ENCODE measurements at places on chromosomes 1 and 21. TPM values are rescaled to one million over a fixed set of nuclear protein-coding genes. Genes with fewer than 3 reads are reported as not detected.

- no peak overlapping the region for H3K27ac ChIP-seq
- H3K4me1 ChIP-seq: peaks cover 25% of the 10 kb centered on the region
- DNase-seq: no peak
- H3K4me3 ChIP-seq: no peak overlapping the region
- no peaks in the 10 kb centered on the region for H3K27me3 ChIP-seq
Measured at GRCh38 chr1:198597690-198598430, 41.0 kb upstream of the PTPRC start.

GRCh38 chr1:10210841-10211804 is 753 bp downstream of the KIF1B start:
- no peaks in the 10 kb centered on the region for H3K27me3 ChIP-seq
- peak overlapping the region; percentile 100 for H3K4me3 ChIP-seq
- DNase-seq: peak; percentile 99
- peaks cover 23% of the 10 kb centered on the region for H3K4me1 ChIP-seq
- peak overlapping the region; percentile 99 for H3K27ac ChIP-seq

The KIAA0040 gene
- 0.22 TPM for total RNA-seq

DNA sequence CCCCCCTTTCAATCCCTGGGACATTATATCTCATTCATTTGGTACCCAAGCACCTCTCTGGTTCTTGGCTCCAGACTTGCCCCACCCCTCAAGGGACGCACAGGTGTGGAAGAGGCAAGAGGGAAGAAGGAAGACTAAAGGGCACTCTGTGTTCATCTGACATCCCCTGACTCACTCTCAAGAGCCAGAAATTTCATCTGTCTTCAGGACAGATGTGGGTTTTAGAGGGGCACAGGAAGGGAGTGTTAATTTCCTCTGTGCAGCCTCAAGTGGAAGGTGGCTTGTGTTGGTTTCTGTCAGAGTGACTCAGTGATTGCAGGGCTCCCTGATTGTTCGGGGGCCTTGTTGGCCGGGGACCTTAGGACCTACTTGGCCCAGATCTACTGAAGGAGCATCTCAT is 2.4 kb downstream of the C2CD4D start:
- no peak for DNase-seq
- H3K27ac ChIP-seq: no peak overlapping the region
- H3K4me3 ChIP-seq: no peak overlapping the region
- H3K4me1 ChIP-seq: no peaks in the 10 kb centered on the region

DNA sequence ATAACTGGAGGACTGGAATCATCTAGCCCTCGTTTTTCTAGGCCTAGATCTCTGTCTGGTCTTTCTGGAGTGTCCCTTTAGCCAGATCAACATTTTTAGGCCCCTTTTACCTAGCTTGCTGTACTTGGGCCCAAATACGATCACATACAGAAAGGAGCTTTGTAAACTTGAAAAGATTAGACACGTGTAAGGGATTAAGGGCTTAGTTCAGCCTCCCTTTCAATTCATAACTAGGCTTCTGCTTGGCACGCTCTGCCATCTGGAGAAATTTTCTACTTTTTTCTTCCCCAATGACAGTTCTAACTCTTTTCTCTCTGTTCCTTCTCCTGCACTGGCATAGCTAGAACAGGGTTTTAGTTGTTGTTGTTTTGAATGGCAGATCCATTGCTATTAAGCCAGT is 153.3 kb upstream of the BEND5 start:
- no peak for DNase-seq
- no peak overlapping the region for H3K4me3 ChIP-seq
- H3K4me1 ChIP-seq: 0 out of 2 replicates have a peak, but pooled peaks cover 8% of the 10 kb centered on the region
- no peak overlapping the region for H3K27ac ChIP-seq
- H3K36me3 ChIP-seq: no peaks in the 10 kb centered on the region

The USH2A gene
- total RNA-seq: under 0.01 TPM

The NEK2 gene
- total RNA-seq: 11.3 TPM

- H3K4me1 ChIP-seq: no peaks in the 10 kb centered on the region
- no peak overlapping the region for H3K4me3 ChIP-seq
- H3K27me3 ChIP-seq: no peaks in the 10 kb centered on the region
- no peak overlapping the region for H3K27ac ChIP-seq
- H3K36me3 ChIP-seq: no peaks in the 10 kb centered on the region
Measured at GRCh38 chr1:37169743-37170275, 135.5 kb upstream of the GRIK3 start.

DNA sequence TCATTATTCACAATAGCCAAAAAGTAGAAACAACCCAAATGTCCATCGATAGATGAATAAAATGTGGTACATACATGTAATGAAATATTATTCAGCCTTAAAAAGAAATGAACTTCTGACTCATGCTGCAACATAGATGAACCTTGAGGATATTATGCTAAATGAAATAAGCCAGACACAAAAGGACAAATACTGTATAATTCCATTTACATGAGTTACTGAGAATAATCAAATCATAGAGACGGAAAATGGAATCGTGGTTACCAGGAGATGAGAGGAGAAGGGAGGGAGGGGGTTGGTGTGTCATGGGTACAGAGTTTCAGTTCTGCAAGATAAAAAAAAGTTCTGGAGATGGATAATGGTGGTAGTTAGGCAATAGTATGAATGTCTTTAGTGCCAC is 184.1 kb downstream of the PSMG1 start:
- peaks cover 25% of the 10 kb centered on the region for H3K4me1 ChIP-seq
- no peak overlapping the region for H3K4me3 ChIP-seq
- H3K27ac ChIP-seq: no peak overlapping the region
- DNase-seq: peak; percentile 47
- no peaks in the 10 kb centered on the region for H3K36me3 ChIP-seq

DNA sequence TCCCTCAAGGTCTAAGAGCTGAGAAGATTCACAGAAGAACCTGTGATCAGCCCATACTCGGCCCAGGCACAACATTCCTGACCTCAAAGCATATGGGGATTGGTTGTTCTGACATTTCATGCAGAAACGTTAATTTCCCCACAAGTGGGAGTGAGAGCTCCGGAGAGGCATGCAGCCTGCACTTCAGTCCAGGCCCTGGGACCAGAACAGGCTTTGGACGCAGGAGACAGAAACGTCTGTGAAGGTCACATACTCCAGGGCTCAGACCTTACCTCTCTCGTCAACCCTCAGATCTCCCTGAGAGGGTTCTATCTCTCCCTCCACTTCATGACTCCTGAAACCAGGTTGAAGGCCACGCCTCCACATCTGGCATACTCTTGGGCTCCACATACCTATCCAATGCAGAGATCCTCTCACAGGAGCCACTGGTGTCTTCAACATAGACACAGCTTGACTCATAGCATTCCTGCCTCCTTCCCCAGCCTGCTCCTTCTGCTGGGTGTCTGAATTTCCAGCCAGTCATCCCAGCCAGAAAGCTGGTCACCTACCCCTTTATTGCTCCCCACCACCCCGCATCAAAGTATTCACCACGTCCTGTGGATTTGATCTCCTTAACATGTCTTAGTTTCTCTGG is 149.2 kb downstream of the OMA1 start:
- no peaks in the 10 kb centered on the region for H3K27me3 ChIP-seq
- H3K4me1 ChIP-seq: peaks cover 53% of the 10 kb centered on the region
- H3K4me3 ChIP-seq: no peak overlapping the region
- no peaks in the 10 kb centered on the region for H3K36me3 ChIP-seq
- peak; percentile 92 for DNase-seq
- peak overlapping the region; percentile 55 for H3K27ac ChIP-seq

DNA sequence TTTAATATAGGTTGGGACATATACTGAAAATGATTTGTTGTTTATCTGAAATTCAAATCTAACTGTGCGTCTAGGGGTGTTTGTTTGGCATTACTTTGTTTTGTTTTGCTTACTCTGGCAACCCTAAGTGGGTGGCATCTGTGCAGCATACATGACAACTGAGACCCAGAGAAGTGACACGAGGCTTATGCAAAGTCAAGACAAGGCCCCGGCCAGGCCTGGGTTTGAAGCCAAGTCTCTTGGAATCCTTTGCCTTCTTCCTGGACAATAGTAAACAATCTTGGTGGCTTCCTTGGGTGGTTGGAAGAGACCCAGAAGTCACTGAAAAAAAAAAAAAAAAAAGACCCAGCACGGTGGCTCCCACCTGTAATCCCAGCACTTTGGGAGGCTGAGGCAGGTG is 197.6 kb upstream of the TMEM51 start:
- DNase-seq: no peak
- H3K27ac ChIP-seq: no peak overlapping the region
- no peaks in the 10 kb centered on the region for H3K27me3 ChIP-seq
- no peaks in the 10 kb centered on the region for H3K36me3 ChIP-seq
- no peak overlapping the region for H3K4me3 ChIP-seq
- no peaks in the 10 kb centered on the region for H3K4me1 ChIP-seq

DNA sequence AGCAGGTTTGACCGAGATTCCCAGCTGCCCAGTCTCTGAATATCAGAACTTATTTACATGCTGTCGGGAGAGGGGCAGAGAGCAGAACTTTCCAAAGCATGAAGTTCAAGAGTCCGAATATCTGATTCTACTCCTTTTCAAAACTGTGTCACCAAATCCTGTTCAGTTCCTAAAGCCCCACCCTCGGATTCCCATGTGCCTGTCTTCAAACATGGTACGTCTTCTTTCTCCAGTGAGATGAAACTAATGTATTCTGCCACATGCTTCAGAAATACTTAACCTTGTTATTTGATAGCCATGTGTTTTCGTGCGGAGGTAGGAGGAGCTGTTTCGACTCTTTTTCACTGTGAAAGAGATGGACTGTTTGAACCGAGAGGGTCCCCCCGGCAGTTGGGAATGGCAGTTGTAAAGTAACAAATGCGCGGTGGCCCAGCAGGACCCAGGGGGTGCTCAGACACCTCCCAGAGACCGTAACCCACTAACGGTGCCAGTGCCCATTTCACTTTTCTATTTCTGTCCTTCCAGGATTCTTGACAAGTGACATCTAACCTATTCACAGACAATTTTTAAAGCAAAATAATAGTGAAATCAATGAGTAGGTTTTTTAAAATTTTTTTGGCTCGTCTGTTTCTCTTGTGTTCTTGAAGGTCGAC is 67.2 kb downstream of the ZBTB18 start:
- H3K27me3 ChIP-seq: peaks cover 17% of the 10 kb centered on the region
- no peak overlapping the region for H3K4me3 ChIP-seq
- H3K4me1 ChIP-seq: peaks cover 28% of the 10 kb centered on the region
- H3K36me3 ChIP-seq: no peaks in the 10 kb centered on the region
- DNase-seq: peak; percentile 6
- H3K27ac ChIP-seq: no peak overlapping the region

The LCK gene
- not detected for total RNA-seq

The ST6GALNAC5 gene
- total RNA-seq: 12.2 TPM

- peak; percentile 73 for DNase-seq
- no peaks in the 10 kb centered on the region for H3K27me3 ChIP-seq
- H3K27ac ChIP-seq: peak within 1 kb of the TSS; percentile 42
- peak within 1 kb of the TSS; percentile 93 for H3K4me3 ChIP-seq
Measured at GRCh38 chr1:38005195-38006007, at the start of gene FHL3. TSS of gene FHL3 (minus strand) at chr1:38005514. CDS start at chr1:37999412, 6,102 bp downstream.

DNA sequence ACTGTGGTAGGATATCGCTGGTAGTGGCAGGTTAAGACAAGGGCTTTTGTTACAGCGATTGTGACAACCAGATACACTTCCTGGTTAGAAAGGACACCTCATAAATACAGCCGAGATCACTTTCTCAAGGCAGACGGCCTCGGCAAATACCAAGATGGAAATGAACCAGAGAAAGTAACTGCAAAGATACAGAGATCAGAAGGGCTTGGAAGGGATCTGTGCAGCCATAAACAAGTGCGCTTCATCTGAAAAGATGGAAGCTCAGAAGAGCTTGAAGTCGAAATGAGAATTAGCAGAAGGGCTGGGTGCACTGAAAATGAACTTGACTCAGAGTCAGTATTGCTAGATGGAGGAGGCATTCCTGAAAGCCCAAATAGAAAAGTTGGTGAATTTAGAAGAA is 7.1 kb downstream of the DHRS3 start:
- H3K27me3 ChIP-seq: no peaks in the 10 kb centered on the region
- H3K36me3 ChIP-seq: no peaks in the 10 kb centered on the region
- H3K27ac ChIP-seq: peak overlapping the region; percentile 59
- H3K4me3 ChIP-seq: no peak overlapping the region
- peaks cover 35% of the 10 kb centered on the region for H3K4me1 ChIP-seq
- DNase-seq: no peak

GRCh38 chr1:168582688-168583336 is 6.4 kb downstream of the XCL1 start:
- peaks cover 33% of the 10 kb centered on the region for H3K4me1 ChIP-seq
- H3K27ac ChIP-seq: no peak overlapping the region
- no peaks in the 10 kb centered on the region for H3K36me3 ChIP-seq
- DNase-seq: peak; percentile 53
- H3K27me3 ChIP-seq: no peaks in the 10 kb centered on the region

DNA sequence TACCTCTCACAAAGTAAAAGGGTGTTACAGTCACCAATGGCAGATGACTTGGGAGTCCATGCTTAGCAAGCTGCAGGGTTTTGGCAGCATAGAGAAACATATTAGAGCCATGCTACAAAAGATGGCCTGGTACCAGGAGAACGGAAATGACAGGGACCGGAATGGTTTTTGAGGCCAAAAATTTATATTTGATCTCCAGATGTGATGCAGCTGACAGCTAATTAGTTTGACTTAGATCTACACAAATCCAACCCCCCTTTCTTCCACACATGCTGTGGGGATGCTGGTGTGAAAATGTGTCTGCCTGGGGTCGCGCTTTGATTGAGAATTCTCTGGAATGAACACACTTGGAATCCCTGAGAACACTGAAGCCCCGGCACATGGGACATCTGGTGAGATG is 26.5 kb downstream of the SYF2 start:
- DNase-seq: no peak
- no peaks in the 10 kb centered on the region for H3K36me3 ChIP-seq
- 0 out of 2 replicates have a peak, but pooled peaks cover 3% of the 10 kb centered on the region for H3K4me1 ChIP-seq
- H3K4me3 ChIP-seq: no peak overlapping the region
- no peaks in the 10 kb centered on the region for H3K27me3 ChIP-seq

- no peaks in the 10 kb centered on the region for H3K27me3 ChIP-seq
- no peak overlapping the region for H3K27ac ChIP-seq
- no peaks in the 10 kb centered on the region for H3K4me1 ChIP-seq
- no peak overlapping the region for H3K4me3 ChIP-seq
- H3K36me3 ChIP-seq: no peaks in the 10 kb centered on the region
Measured at GRCh38 chr1:178382372-178382771, 114.4 kb downstream of the CLEC20A start.

DNA sequence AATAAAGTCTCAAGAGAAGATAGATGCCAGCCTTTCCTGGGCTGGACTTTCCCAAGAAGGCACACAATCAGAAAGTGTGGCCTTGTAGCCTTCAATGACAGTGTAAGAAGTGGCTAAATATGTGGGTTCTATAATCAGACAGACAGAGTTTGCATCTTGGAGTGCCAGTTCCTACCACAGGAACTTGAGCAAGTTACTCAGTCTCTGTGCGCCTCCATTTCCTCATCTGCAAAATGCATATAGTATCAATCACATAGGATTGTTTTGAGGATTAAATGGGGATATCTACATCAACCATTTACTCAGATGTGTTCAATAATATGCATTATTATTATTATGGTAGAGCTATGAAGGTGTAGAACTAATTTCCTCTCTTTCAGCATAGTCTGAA is 176.8 kb upstream of the PTBP2 start:
- H3K27ac ChIP-seq: no peak overlapping the region
- no peak for DNase-seq
- H3K27me3 ChIP-seq: no peaks in the 10 kb centered on the region
